ENCODE measurements at places on chromosomes 1 and 21.
A peak's percentile ranks its signal among the peaks of the same experiment; 100 is the strongest.

GRCh38 chr1:47231301-47232186 lies 481 bp downstream of the TAL1 start:
- no peak for DNase-seq

DNA sequence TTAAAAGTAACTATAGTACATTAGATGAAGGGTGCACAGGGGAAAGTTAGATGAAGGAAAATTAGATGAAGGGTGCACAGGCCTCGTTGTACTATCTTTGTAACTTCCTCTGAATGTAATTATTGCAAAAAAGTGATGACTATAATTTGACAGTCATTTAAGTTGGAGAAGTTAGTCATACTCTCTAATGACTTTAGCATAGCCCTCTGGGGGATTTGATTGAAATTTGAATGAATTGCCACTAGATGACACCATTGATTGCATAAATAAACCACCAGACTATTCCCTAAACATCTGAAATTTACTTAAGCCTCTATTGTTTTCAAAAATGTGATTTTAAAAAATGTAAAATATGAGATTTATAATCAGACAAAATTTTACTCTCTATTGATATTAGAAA lies 102.6 kb downstream of the TPR start:
- DNase-seq: no peak

- DNase-seq: peak; percentile 35
Measured at GRCh38 chr21:26469789-26470188, 103.3 kb downstream of the CYYR1 start.

DNA sequence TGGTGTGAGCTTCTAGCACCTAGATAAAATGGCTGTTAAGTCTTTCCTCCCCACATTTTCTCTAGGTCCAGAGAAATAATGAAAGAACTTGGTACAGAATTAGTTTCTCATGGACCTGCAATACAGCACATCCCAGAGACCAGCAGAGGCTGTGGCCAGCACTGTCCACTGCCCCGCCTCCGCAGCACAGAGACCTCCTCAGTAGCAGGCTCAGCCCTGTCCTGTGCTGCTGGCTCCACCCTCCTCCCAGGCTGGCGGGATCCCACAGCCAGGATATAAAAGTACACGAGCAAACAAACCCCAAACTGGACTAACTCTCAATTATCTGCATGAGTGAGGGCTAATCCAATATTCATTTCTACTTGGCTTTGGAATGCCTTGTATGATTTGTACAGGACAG lies 401.5 kb downstream of the RPS6KC1 start:
- no peak for DNase-seq

- no peak for DNase-seq
Measured at GRCh38 chr1:168373869-168374268, 93.2 kb downstream of the TBX19 start.

GRCh38 chr1:222697203-222697602 lies 15.1 kb downstream of the AIDA start:
- DNase-seq: no peak

GRCh38 chr1:200306944-200307754 lies 102.7 kb downstream of the ZNF281 start:
- DNase-seq: no peak

DNA sequence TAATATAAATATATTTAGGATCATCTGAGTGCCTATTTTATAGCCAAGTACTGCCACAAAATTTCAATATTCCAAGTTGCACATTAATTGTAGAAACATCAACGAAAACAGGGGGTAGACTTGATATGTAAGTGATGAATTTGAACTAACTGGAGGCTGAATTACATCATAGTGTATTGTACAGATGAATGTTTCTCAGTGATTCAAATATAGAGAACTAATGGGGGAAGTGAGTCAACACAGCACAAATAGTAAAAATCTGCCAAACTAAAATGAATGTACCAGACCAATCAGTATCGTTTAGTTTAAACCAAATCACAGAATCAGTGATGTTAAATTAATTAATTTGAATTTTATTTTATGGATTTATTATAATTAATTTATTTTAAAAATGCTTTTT lies 42.8 kb downstream of the RTCA start:
- no peak for DNase-seq

DNA sequence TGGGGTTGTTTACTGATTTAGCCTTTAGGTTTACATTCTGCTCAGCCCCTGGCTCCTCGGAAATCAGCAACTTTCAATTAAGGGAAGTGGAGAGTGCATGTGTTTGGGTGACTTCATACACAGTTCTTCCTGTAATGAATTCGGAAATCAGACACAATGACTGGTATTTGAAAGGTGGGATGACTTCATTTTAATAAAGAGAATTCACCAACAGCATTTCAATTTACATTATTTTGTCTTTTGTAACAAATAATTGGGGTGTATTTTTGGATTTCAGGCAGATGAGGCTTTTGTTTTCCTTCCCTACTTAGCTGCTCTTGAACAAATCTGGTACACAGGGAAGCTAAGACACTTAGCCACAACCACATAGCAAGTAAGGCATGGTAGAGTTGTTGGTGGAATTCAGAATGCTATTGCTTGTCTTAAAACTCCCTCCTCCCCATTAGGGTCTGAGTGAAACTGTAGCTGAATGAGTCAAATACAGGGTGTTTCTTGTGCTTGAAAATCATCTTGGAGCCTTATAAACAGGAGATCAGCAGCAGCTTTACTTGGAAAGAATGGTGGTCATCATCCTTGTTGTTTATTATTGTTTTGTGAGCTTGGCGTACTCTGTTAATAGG lies 917 bp downstream of the STX12 start:
- DNase-seq: no peak

- no peak for DNase-seq
Measured at GRCh38 chr1:15992582-15993500, 11.2 kb upstream of the SRARP start.

GRCh38 chr21:45355573-45355972 lies 49.4 kb upstream of the COL18A1 start:
- no peak for DNase-seq

GRCh38 chr1:233440951-233441401 lies 113.5 kb downstream of the MAP3K21 start:
- DNase-seq: peak; percentile 26

DNA sequence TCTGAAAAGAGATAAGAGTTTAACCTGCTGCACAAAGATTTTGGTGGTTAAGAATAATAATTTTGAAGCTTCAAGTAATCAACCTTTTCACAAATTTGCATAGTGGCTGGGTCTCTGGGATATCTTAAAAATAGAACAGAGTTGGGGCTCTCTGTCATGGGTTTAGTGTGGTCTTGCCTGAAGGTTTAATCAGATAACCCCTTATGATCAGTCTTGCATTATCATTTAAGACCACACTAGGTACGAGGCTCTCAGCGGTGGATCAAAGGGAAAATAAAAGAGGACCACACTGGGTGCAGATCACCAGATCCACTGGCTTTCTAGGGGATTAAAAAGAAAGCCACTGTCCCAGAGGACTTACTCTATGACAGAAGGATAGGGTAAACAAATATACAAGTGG lies 19.5 kb downstream of the LRRC8C start:
- DNase-seq: no peak

- no peak for DNase-seq
Measured at GRCh38 chr1:41355356-41355755, 5.9 kb upstream of the FOXO6 start.

DNA sequence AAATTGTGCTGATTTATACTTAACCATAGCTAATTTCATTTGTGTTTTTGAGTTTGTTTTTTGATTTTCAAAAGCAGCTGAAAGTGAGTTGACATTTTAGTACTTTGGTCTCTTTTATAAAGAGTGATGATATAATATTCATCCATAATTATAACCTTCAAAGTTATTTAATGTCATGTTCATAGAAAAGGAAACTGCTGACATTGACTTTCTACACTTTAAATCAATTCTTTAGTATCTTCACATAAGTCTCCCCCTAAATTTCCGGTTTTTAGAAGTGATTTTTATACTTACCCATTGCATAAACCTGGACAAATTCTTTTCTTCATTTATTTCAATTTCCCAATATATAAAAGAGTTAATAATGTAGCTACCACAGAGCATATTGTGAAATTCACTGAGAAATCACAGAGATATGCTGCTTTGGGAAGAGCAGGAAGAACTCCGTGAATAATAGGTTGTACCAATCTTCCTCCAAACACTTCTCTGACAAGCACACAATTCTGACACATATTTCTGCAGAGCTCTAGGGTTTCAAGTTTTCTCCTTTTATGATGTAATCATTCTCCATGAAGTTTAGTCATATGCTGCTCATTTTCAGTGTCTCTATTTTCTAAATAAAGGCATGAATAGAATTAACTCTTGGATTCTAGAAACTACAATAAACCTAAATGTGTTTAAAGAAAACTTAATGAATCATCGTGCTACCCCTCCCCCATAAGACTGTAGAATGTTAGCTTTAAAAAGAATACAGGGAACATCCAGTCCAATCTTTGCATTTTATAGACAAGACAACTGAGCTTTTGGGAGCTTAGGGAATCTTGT lies 25.6 kb upstream of the CDC42BPA start:
- no peak for DNase-seq

DNA sequence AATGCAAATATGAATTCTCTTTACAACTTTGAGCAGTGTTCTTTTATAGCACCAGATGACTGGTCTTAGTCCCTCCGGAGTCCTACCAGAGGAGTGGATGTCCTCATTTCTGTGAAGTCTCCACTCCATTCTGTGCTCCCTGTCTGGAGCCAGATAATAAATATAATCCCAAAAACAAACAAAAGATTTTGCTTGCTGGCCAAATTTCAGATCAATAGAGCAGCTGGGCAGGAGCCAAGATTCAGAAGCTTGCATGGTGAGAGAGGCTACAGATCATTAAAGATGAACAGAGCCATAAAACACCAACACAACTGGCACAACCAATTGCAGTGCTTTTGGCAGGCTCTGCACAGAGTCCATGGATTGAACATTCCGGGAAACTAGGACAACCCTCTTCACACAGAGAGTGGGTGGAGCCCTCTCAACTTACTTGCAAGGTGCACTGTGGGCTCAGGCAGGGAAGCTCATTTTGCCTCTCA lies 231.5 kb upstream of the SNX7 start:
- DNase-seq: no peak

GRCh38 chr1:205008896-205009295 lies 34.1 kb upstream of the CNTN2 start:
- DNase-seq: no peak

- DNase-seq: no peak
Measured at GRCh38 chr1:111813440-111814304, 58.0 kb downstream of the DDX20 start.

GRCh38 chr1:151158751-151159251 lies 2.4 kb downstream of the TNFAIP8L2 start:
- no peak for DNase-seq

DNA sequence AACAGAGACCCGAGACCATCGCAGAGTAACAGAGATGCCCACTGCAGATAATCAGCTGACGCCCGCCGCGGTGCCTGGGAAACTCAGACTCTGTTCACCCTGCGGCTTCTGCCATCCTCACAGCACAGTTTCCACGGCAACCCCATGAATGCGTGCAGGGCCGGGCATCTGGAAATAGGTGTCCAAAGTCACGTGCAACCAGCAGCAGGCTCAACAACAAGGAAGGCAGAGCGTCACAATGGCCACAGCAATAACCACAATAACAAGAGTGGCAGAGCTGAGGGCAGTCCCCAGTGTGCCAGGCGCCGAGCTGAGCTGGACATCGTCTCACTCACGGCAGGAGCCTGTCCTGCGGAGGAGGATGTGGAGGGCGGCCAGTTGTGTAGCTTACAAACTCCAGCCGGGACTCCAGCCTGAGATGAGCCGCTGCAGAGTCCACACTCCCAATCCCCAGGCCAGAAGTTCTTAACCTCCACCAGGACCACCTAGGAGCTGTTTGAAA lies 102.0 kb downstream of the CRYAA start:
- no peak for DNase-seq

GRCh38 chr1:192609110-192610079 lies 26.6 kb upstream of the RGS13 start:
- no peak for DNase-seq

All from kidney epithelial cell (primary cell).